Inflammatory macrophage (primary cell): ENCODE measurements at places on chromosomes 6 and 20.
A peak's percentile ranks its signal among the peaks of the same experiment; 100 is the strongest.

DNA sequence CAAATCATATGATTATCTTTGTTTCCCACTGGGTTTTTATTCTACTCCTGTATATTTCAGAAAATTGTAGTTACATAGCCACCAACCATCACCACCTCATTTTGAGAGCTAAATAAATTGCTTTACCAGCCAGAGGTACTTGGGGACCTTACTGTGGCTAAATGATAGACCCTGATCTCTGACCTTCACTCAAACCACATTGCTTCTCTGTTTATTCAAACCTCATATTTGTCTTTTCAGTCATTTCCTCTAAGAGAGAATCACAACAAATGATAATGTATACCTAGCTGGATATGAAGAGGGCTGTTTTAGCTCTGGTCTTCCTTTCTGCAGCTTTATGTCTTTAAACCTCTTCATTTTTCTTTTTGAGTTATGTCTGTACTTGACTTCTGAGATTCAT is 142.8 kb downstream of the ADGB start:
- DNase-seq, result no peak

GRCh38 chr6:38876475-38876874 is 161.4 kb downstream of the DNAH8 start:
- peak; percentile 74 for DNase-seq

DNA sequence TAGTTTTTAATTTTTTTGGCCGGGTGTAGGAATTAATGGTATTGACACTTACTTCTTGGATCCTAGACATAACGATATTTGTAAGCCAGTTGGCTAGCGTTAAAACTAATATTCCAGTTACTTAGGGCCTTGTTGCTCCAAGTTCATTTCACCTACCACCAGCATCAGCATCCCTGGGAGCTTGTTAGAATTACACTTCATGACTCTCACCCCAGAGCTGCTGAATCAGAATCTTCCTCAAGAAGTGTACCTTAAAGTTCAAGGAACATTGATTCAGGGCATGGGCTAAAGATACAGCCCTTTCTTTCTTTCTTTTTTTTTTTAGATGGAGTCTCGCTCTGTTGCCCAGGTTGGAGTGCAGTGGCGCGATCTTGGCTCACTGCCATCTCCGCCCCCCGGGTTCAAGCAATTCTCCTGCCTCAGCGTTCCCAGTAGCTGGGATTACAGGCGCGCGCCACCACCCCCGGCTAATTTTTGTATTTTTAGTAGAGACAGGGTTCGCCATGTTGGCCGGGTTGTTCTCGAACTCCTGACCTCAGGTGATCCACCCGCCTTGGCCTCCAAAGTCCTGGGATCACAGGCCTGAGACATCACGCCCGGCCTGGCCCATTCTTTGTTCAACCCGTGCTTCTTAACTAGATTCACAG is 1.1 kb downstream of the SLX4IP start:
- no peak for DNase-seq

DNA sequence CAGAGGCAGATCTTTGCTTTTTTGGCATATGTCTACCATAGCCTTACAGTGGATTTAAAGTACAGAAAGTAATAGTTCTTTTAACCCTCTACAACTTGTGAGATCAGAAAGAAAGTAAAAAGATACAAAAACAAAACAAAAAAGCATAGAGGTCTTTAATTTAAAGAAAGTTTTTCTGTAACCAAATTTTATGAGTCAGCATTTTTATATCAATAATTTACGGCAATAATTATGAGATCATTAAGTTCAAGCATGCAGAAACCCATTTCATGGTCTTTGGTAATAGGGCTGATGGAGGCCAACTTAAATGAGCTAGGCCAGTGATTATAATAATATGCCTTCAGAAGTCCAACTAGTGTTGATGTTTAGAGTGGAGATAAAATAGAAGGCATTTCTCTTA is 145.9 kb downstream of the AIG1 start:
- DNase-seq, result no peak

- no peak for DNase-seq
These were observed 57.5 kb downstream of the ILRUN start for GRCh38 chr6:34638834-34639736.

- DNase-seq, result no peak
These were observed 8.5 kb downstream of the ENPP4 start for GRCh38 chr6:46138281-46138680.

- peak; percentile 43 for DNase-seq
These were observed 658 bp downstream of the RIN2 start for GRCh38 chr20:19758501-19759331.

DNA sequence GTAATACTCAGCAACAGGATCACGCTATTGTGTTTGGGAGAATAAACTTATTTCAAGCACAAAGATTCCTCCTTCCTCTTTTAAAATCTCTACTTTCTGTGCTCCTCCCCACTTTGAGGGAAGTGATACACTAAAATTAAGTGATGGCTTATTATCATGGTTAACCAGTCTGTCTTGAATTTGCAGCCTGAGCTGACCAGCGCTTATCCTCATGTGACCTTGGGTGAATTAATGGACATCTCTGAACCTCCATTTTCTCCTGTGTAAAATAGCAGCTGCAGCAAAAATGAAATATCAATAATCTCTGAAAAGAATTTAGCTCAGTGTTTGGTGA is 222.6 kb downstream of the BCAS1 start:
- peak; percentile 33 for DNase-seq

DNA sequence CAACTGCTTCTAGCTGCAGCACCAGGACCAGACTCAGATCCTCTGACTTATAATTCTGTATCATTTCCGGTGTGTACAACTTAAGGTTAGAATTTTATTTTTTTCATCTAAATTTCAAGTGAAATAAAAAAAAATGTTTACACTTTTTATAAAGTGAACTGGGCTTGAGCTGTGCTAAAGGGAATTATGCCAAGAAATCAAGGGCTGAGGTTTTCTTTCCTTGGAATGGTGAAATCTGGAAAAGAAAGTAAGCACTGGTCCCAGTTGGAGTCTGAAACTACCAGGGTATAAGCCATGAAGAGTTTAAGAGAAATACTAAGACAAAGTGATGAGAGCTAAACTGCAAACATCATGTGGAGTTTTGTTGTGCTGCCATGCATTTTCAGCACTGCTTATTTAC is 21.7 kb upstream of the FYN start:
- no peak for DNase-seq

GRCh38 chr20:5822569-5822968 is 72.4 kb downstream of the SHLD1 start:
- DNase-seq, result peak; percentile 26

GRCh38 chr20:33977535-33977934 is 16.2 kb upstream of the RALY start:
- DNase-seq, result no peak

GRCh38 chr6:134686071-134686470 is 263.8 kb downstream of the ALDH8A1 start:
- peak; percentile 17 for DNase-seq

DNA sequence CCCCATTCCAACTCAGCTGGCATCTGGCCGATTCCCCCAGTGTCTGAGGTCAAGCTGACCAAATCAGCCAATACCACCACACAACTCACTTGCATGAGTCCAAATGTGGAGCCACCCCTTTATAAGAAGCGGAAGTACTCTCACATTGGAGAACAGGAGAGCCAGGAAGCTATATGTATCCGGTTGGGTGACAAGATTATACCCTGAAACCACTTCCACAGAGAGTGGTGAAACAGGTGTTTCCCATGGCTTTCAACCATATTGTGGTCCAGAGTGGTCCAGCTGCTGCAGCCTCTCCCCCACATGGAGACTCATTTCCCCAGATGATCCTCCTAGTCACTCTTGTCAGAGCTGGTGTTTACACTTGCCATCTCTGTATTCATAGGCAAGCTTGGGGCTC is 24.0 kb upstream of the SERINC1 start:
- DNase-seq, result no peak

- no peak for DNase-seq
These were observed 33.3 kb downstream of the NQO2 start for GRCh38 chr6:3032986-3033385.

GRCh38 chr6:108872575-108872974 is 24.4 kb downstream of the ARMC2 start:
- no peak for DNase-seq

DNA sequence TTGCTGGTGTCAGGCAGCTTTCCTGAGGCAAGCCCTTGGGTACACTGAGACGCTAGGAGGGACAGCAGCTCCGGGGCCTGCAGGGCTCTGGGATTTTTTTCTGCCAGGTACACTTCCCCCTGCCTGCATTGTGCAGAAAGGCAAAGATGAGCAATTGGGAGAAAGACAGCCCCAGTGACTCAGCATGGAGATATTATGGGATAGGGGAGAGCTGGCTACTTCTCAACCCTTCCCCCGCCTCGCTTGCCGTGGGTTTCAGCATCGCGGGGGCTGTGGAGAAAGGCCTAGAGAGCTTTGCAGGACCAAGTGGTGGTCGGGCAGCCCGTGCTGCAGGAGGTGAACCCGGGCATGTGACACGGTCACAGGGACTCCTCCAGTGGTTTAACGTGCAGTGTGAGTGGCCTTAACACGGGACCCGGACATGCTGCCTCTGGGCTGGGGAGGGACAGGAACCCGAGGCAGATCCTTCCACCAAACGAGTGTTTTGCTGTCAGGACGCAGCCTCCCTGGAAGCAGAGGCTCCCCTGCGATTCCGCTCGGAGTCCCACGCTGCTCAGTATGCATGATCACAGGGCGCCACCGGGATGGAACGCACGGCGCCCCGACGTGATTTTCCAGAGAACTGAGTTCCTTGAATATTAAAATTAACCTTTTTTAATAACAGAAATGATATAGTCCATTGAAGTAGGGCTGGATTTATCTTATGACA is 139.9 kb downstream of the CDH4 start:
- no peak for DNase-seq

GRCh38 chr6:12189661-12190060 is 100.5 kb upstream of the EDN1 start:
- DNase-seq, result no peak

- DNase-seq, result no peak
These were observed 7.0 kb upstream of the RREB1 start for GRCh38 chr6:7100753-7101081.

DNA sequence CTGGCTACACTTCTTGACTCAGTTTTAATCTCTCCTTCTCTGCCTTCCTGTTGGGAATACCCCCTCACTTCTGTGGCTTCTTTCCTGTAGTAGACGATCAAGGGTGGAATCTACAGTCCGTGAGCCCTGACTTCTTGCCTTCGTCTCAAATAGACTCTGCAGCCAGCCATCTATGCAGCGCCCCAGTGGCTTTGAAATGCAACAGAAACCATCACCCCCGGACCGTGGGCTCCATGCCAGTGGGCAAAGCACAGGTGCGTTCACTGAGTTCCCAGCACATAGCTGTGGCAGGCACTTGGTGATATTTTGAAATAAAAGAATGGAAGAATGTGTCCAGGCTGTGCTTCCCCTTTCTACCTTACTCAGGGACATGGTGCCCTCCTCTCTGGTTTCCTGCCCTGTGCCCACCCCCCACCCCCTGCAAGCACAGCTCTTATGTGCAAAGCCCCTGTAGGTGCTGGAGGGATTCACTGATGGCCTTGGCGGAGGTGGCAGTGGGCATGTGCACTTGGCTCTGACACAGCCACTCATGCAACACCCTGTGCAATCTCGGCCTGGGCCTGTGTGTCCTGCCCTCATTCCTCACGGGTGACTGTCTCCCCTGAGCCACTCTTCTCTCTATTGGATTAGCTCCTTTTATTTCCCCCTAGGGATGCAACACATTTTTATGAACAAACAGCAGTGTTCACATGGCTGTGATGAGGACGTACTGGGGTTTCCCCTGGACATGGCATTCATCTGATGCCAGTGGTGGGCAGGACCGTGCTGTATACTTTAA is 5.5 kb upstream of the CDSN start:
- no peak for DNase-seq

DNA sequence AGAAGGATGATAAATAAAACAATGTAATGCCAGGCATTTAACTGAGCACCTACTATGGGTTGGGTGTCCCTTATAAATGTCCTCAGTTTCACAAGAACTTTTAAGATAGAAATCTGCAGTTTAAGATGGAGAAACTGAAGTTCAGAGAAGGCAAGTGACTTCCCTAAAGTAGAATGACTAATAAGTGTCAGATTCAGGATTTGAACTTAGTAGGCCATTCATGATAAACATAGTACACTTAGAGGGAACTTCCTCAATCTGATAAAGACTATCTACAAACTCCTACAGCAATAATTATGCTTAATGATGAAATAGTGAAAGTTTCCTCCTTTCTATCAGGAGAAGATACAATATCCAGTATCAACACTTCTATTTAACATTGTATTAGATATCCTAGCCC is 43.9 kb downstream of the NCR2 start:
- DNase-seq, result peak; percentile 94

DNA sequence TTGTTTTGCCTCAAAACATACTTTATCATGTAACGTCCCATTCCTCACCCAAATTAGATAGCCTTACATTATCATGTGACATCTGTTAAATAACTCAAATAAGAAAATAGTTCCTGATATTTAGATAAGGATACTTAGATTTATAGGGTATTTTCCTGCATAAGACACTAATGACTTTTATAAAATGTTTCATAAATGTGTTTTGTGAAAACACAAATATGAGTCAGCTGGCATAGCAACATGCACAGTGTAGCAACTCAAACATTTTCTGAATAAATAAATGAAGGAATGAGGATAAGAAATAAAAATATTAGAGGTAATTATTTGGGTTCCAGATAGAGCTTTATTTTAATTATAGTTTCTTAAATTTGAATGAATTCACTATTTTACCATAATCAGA is 460.4 kb upstream of the PLCB4 start:
- no peak for DNase-seq

DNA sequence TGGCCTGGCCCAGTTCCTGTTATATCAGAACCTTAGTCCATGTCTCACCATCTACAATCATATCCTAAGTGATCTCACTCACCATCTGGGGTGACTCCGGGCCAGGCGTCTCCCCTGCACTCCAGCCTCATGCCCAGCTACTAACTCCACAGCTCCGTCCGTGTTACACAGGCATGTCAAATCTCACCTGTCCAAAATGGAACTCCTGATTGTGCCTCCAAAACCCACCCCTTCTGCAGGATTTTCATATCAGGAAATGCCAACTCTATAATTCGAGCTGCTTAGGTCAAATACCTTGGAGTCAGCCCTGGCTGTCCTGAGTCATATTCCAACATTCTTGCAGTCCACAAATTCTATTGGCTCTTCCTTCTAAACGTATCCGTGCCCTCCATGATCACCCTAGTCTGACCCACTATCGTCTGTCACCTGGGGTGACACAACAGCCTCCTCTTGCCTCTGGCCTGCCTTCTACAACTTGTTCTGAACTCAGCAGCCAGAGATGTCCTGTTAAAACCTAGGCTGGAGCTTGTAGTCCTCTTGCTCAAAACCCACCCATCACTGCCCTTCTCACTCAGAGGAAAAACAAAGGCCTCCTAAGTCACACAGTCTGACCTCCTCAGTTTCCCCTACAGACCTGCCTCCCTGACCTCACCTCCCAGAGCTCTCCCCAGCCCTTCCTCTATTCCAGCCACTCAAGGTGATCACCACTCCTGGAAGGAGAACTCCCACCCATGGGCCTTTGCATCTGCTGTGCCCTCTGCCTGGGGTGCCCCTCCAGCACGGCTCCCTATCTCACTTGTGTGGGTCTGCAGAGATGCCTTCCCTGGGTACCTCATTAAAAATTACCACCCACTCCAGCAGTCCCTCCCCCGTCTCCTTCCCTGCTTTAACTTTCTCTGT is 85.3 kb upstream of the SIRPA start:
- no peak for DNase-seq

- DNase-seq, result no peak
These were observed 5.7 kb downstream of the C20orf204 start for GRCh38 chr20:64041781-64042053.

GRCh38 chr6:156638581-156638980 is 138.6 kb upstream of the ARID1B start:
- no peak for DNase-seq

- no peak for DNase-seq
These were observed 228.8 kb downstream of the DHX35 start for GRCh38 chr20:39190666-39191570.

GRCh38 chr6:105810105-105810921 is 275.8 kb upstream of the PRDM1 start:
- peak; percentile 88 for DNase-seq
